Stimulated activated naive CD4-positive, alpha-beta T cell treated with Interleukin-2 at 50 U/mL for 16 hours (primary cell): ENCODE measurements at places on chromosomes 11 and 22.

GRCh38 chr11:125890447-125891100 is 3.1 kb downstream of the HYLS1 start:
- DNase-seq = no peak

- DNase-seq = no peak
Observed at GRCh38 chr11:12233602-12233925, 123.2 kb downstream of the MICAL2 start.

DNA sequence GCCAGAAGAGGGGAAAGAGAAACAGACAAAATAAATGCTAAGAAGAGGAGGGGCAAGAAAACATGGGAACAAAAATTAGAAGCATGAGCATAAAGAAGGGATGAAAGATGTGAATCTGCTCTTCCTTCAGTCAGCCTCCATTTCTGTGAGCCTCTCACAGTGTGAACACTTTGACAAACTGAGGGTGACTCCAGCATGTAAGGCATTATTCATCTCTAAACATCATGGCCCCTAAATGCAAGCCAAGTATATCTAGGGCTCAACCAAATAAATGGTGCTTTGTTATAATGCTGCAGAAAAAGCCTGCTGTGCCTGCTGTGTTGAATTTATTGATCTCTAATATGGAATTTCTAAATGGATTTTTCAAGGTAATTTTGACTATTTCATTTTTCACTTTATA is 281.3 kb downstream of the TTC28 start:
- no peak for DNase-seq

DNA sequence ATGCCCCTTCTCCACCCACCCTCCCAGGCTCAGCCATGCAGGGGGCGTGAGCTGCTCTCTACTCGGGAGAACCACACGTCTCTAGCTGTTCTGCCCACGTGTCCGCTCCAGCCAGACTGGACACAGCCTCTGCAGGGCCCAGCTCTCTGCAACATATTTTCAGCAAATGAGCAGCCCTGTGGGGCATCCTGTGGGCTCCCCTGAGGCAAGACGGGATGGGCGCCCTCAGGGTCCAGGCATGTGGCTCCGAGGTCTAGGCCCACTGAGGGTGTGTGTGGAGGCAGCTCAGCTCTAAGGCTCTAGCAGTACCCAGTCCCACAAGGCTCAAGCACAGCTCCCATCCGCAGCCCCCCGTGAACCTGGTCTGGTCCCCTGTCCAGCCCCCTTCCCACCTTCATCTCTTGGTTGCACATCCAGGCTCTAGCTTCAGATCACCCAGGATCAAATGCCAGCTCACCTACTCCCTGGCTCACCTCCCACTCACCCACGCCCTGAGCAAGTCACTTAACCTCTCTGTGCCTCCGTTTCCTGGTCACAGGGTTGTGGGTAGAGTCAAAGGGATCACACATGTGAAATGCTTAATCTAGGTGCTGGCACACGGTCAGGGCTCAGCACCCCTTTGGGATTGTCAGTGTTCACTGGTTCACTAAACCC is 57.8 kb upstream of the TCF20 start:
- peak; percentile 10 for DNase-seq

DNA sequence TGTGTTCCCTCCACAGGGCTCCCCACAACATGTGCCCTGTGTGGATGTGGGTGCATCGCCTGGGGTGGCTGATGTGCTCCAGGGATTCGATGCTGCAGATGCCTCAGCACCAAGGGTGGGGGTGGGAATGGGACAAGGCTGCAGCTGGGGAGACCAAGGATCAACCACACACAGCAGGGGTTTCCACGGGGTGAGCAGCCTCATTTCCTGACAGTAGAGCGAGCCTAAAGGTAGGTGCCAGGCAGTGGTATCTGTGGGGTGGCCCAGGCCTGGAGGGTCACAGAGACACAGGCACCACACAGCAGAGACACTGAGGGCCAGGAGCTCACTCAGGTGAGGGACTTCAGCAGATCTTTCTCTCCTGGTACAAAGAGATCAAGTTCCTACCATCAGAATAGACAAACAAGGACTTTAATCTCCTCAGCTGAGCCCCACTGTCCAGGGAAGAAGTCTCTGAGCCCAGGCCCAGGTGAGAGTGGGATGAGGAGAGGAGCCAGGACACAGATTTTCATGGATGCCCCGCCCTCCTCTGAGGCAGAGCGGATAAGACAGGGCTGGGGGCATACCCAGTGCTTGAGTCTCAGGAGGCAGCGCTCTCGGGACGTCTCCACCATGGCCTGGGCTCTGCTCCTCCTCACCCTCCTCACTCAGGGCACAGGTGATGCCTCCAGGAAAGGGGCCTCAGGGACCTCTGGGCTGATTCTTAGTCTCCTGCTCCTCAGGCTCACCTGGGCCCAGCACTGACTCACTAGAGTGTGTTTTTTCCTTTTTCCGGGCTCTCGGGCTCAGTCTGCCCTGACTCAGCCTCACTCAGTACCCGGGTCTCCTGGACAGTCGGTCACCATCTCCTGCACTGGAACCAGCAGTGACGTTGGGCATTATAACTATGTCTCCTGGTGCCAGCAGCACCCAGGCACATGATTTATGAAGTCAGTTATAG is 19.7 kb downstream of the GGTLC2 start:
- no peak for DNase-seq

GRCh38 chr11:47565340-47566148 is at the start of gene PTPMT1:
Gene PTPMT1, plus strand, starts transcription at chr11:47565599. Its CDS starts 24 bp downstream, at chr11:47565623.
- peak; percentile 63 for DNase-seq

GRCh38 chr11:123546515-123546914 is 107.9 kb downstream of the SCN3B start:
- DNase-seq = no peak

DNA sequence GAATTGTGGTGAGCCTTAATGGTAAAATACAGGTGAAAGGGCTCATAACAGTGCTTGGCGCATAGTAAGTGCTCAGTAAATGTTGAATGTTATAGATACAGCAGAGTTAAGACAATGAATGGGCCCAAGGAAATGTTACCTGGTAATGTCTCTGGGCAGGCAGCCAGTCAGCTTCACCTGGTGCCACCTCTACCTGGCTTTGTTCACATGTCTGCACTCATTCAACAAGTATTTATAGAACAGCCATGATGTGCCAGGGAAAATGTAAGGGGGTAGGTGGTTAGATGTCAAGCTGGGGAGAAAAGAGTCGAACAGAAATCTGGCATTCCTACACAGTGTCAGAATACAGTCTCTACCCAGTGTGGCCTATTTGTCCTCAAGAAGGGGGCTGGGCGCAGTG is 238.8 kb upstream of the SYN3 start:
- DNase-seq = no peak

GRCh38 chr22:43753688-43754087 is 58.4 kb downstream of the EFCAB6 start:
- DNase-seq = no peak

DNA sequence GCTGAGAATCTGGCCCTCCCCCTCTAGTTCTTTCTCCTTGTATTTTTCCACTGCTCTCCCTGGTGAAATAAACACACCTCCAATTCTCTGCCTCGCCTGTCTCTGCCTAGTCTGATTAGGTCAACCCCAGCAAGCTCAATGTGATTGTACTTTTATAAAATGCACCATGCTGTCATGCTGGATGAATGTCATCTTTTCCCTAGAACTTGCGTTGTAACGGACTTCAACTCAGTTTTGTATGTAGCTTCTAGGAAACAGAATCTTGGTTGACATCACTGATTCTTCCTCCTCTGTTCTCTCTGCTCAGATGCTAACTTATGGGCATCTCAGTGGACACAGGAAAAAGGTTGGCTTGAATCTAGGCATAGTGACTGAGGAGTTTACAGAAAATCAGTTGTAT is 261.9 kb upstream of the ISX start:
- no peak for DNase-seq

- DNase-seq = no peak
Observed at GRCh38 chr11:132866783-132867545, 665.3 kb downstream of the OPCML start.

DNA sequence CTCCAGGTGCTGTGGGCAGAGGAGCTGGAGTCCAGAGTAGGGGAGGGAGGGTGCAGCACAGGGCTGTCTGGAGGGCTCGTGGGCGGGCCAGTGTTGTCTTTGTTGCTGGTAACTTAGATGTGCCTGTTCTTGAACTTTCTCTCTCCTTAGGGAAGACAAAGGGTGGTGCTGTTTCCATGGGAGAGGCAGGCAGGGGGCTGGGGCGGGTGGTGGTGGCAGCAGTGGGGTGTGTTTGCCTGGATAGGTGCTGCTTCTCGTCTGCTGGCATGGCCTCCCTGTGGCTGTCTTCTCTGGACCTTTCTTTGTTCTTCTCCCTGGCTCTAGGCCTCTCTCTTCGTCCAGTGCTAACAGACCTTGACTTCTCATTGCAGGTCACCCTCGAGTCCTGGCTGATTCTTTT is 8.5 kb downstream of the SIDT2 start:
- no peak for DNase-seq

GRCh38 chr11:462107-462890 is 12.2 kb downstream of the PTDSS2 start:
- no peak for DNase-seq

DNA sequence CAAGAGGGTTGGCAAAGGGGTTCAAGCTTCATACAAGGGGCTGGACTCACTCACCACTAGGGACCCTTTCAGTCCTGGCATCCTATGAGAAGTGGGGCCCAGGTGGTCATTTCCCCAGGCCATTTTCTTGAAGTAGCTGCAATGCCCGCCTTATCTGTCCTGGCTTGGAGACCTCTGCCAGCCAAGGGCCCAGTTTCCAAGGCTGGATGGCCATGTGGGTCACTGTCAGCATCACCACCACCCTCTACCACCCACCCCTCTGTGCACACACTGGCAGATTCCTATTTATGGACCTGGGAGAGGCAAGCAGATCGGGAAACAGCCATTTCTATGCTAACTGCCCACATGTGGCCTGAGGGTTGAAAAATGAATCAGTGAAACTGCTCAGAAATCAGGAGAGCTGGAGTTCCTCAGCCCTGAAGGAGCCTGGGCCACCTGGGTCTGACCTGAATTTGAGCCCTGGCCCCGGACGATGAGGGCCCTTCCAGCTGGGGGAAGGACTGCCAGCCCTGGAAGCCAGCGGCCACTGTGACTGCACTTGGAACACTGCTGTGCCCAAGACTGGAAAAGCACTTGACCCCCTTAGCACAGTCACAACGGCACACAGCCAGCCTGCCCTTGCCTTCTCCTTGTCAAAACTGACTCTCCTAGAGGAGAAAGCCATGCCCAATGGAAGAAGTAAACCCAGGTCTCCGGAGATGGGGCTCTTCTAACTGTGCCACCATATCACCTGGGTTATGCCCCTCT is 442.2 kb downstream of the BUD13 start:
- no peak for DNase-seq

GRCh38 chr22:29765905-29766631 is 739 bp downstream of the ZMAT5 start:
- DNase-seq = peak; percentile 20
